ENCODE measurements at places on chromosomes 4 and X.

GRCh38 chr4:7384929-7385890 lies 49.5 kb downstream of the PSAPL1 start:
- no peak for DNase-seq

- no peak for DNase-seq
Measured at GRCh38 chrX:20988804-20989203, 385.4 kb upstream of the CNKSR2 start.

DNA sequence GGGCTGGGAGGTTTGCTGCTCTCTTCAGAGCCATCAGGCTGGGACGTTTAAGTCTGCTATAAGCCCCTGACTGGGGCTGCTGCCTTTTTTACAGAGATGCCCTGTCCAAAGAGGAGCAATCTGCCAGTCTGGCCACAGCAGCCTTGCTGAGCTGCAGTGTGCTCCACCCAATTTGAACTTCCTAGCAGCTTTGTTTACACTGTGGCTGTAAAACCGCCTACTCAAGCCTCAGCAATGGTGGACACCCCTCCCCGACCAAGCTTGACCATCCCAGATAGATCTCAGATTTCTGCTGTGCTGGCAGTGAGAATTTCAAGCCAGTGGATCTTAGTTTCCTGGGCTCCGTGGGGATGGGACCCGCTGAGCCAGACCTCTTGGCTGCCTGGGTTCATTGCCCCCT lies 40.7 kb downstream of the SPATA18 start:
- DNase-seq: no peak

GRCh38 chr4:15012017-15012788 lies 9.9 kb downstream of the CPEB2 start:
- DNase-seq: no peak

- no peak for DNase-seq
Measured at GRCh38 chrX:136210243-136210642, 41.0 kb downstream of the MAP7D3 start.

- no peak for DNase-seq
Measured at GRCh38 chr4:76201276-76201675, 12.3 kb downstream of the SCARB2 start.

DNA sequence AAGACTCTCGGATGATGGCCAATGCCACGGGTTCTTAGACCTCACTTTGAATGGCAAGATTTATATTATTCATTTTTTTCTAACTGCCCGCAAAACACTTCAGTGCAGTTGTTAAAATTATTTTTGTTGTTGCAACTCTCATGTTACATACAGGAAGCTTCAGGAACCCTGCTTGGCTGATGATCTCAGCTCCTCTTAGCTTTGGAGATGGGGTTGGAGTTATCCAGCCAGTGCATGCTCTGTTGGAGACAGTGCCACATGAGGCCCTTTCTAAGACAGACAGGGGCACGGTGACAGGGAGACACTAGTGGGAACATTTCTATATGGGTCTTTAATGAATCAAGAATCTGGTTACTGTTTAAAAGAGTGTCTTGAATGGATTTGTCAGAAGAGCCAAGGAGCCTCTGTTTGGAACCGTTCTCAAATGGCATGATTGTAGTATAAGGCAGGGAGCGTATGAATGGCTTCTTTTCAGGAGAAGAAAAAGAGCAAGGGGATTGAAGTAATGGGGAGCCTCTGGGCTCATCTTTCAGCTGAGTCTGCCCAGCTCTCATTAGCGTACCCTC lies 61.9 kb upstream of the ENPP6 start:
- DNase-seq: no peak

GRCh38 chr4:27016551-27016950 lies 155.9 kb downstream of the STIM2 start:
- DNase-seq: no peak

DNA sequence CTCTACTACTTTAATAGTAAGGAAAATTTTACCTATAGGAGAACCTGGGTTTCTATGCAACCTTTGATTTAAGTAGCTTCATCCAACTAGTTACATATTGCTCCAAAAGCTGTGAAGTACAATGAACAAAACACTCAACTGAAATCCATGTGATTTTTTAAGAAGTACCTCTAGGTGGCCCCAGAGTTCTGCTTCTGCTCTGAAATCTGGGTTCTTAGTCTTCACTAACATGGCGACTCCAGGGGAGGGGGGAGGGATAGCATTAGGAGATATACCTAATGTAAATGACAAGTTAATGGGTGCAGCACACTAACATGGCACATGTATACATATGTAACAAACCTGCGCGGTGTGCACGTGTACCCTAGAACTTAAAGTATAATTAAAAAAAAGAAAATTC lies 73.4 kb upstream of the MAGEB2 start:
- DNase-seq: no peak
